RPMI7951 (cell line): ENCODE measurements at places on chromosomes 3 and 15. TPM values are rescaled to one million over a fixed set of nuclear protein-coding genes. Genes with fewer than 3 reads are reported as not detected.

ATP1B3 gene
- total RNA-seq, result 85.4 and 125 TPM in 2 replicates

MYO1E gene
- total RNA-seq, result 55.2 and 81.3 TPM in 2 replicates

DPH3 gene
- 21.9 and 24.0 TPM in 2 replicates for total RNA-seq

VIPR1 gene
- 186 and 215 TPM in 2 replicates for total RNA-seq

AMT gene
- total RNA-seq, result 1.5 TPM in 1 of 2 replicates, not detected in the other

FES gene
- 3.5 and 4.7 TPM in 2 replicates for total RNA-seq

GPR149 gene
- not detected in 2 replicates for total RNA-seq

ADGRG7 gene
- total RNA-seq, result not detected in 2 replicates

CPOX gene
- 61.5 and 63.3 TPM in 2 replicates for total RNA-seq

MFN1 gene
- total RNA-seq, result 54.7 and 76.3 TPM in 2 replicates

CEP19 gene
- 9.4 and 11.2 TPM in 2 replicates for total RNA-seq

PLIN1 gene
- 0.20 TPM in 1 of 2 replicates, not detected in the other for total RNA-seq

GRCh38 chr15:67758619-67759300 lies 66.5 kb upstream of the SKOR1 start:
- DNase-seq, result no peak

GRCh38 chr15:65883571-65883970 lies 14.3 kb downstream of the RAB11A start:
- no peak for DNase-seq

- DNase-seq, result no peak
These were observed 73.5 kb upstream of the XCR1 start for GRCh38 chr3:46100812-46101211.

- no peak for DNase-seq
These were observed 39.7 kb downstream of the BCHE start for GRCh38 chr3:165797551-165797950.

DNA sequence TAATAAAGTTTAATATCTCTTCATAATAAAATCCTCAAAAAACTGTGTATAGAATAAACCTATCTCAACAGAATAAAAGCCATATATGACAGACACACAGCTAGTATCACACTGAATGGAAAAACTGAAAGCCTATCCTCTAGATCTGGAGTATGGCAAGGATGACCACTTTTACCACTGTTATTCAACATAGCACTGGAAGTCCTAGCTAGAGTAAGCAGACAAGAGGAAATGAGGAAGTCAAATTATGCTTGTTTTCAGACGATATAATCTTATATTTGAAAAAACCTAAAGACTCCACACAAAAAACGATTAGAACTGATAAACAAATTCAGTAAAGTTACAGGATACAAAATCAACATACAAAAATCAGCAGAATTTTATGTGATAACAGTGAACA lies 57.4 kb upstream of the DIPK2A start:
- no peak for DNase-seq

DNA sequence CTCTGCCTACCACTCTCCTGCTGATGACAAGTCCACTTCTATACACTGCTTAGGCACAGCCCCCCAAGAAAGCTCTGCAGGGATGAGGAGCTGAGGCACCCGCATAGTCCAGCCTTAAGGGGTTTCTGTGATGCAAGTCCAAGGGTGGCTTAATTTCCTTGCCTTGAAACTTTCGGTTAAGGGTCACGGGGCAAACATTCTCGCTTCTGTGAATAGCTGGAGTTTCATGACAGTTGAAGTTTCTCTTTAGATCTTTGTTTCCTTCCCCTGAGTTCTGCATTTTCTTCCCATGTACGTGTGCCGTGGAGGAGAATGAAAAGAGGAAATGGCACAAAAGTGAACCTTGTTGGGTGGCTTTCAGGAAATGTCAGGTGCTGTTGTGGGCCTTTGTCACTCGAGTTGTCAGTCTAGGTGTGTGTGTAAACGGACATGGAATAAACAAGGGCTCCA lies 7.0 kb downstream of the GPR160 start:
- no peak for DNase-seq

GRCh38 chr15:48866141-48866563 lies 11.8 kb upstream of the EID1 start:
- peak; percentile 73 for DNase-seq

GRCh38 chr15:32819448-32819847 lies 101.6 kb downstream of the GREM1 start:
- DNase-seq, result no peak

DNA sequence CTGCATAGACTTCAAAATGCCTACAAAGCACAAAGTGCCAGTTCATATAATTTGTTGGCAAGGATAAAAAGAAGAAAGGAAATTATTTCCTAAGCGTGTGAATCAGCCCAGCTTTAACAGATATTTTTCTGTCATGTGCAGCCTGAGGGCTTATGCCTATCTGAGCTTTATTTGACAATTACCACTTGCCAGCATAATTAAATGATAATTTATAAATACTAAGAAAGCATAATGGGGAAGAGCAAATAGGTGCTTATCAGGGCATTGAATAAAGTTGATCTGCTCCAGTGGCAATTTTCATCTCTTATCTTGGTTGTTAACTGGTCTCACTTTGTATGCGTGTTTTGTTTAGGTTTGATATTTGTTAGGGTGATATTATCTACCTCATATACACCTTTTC lies 313.4 kb upstream of the DNAJC19 start:
- DNase-seq, result no peak

GRCh38 chr3:178856804-178857203 lies 214.8 kb downstream of the ZMAT3 start:
- no peak for DNase-seq

DNA sequence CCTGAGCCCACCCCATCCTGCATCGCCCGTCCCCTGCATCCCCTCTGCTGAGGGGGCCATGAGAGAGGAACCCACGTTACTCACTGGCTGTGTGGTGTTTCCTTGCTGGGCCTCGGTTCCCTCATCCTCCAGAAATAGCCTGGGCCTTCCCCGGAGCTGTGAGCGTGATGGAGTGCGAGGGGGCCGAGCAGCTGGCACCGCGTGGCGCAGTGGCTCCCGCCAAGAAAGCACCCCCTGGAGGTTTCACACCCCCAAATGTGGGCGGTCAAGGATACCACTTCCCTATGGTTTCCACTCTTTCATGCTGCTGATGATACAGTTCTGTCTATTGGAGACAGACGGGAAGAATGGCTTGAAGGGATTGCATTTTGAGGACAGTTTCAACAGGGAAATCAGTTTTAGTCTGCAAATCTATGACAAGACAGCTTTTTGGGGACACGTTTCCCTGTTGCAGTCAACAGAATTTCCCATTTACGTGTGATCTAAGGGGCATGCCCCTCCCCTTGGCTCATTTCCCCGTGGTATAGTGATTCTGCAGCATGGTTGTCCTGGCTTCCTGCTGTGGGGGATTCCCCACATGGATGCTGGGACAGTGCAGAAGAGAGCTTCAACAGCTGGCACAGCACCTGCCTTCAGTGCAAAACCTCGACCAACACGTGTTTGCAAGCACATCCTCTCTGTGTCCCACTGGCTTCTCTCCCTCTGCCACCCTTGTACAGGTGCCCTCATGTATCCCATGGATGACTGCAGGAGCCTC lies 377.5 kb downstream of the LRTM1 start:
- DNase-seq, result peak; percentile 10

- DNase-seq, result no peak
These were observed 48.2 kb downstream of the TNIK start for GRCh38 chr3:171412054-171412453.

GRCh38 chr3:181711325-181712135 lies at the start of gene SOX2:
Gene SOX2 (plus strand): TSS chr3:181711925. CDS start chr3:181712361, 436 bp downstream.
- DNase-seq, result peak; percentile 63

DNA sequence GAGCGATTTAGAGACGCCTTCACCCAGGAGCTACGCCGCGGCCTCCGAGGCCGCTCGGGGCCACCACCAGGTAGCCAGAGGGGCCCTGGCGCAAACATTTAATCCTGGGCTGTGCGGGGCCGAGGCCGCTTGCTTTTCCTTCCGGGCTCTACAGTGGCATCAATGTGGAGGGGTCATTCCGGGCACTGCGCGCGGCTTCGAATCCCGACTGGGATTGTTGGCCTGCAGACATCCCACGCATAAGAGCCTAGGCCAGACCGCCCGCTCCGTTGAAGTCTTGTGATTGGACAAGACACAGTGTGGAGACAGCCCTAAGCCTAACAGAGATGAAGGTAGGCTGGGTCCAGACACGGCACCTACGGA lies 568 bp upstream of the NCBP2 start:
- peak; percentile 10 for DNase-seq

DNA sequence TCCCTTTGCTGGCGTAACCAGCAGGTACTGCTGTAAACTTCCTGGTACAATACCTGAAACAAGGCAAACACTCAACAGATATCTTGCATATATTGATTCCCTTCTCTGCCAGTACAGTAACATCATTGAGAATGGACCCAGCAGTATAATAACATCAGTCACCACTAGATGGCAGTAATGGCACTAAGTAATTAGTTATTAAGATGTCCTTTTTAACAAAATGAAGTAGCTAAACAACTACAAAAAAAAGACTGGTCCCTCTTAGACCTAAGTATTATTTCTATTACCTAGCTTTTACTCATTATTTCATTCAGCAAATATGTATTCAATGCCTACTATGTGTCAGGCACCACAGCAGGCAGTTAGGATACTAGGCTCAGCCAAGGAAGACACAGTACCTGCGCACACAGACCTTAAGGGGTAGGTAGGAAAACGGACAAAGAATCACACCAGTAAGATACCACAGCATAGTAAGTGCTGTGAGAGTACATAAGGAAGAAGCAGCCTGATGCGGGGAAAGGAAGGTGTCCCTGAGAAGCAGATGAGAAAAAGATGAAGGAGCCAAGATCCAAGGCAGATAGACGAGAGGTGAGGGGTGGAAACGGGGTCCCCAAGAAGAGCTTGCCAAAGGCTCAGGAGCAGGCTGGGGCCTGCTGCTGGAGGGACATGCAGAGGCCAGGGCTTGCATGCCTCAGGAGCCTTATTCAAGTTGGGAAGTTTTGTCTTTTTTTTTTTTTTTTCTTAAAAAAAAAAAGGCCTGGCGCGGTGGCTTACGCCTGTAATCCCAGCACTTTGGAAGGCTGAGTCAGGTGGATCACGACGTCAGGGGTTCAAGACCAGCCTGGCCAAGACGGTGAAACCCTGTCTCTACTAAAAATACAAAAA lies 102.7 kb upstream of the CHD2 start:
- DNase-seq, result peak; percentile 76

DNA sequence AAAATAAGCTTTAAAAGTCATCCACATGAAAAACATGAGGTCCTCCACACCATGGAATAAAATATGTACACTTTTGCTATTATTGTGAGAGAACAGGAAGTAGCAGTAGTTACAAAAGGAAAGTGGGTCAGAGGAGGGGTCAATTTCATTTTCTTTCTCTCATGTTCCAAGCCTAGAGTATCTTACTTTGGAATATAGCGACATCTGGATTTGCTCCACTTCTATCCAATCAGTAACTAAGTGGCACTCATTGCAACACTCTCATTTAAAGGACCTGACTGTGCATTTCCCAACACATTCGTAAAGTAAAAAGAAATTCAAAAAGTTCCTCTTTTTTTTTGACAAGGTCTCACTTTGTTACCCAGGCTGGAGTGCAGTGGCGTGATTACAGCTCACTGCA lies 637.3 kb downstream of the TUSC7 start:
- DNase-seq, result no peak

DNA sequence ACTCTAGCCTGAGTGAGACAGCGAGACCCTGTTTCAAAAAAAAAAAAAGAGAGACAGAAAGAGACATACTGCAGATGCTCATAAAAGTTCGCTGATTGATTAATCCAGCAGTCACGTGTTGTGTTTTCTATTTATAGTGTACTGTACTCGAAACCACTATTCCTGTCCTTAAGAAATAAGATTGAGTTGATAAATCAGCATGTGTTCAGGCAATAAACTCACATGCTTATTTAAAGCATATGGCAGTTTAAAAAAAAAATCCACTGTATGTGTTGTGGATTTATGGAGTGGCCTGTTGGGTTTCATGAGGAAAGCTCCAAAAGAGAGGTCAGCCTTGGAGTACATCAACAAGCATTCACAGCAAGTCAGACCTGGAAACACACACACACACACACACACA lies 17.7 kb downstream of the RPL22L1 start:
- DNase-seq, result no peak

- no peak for DNase-seq
These were observed 36.5 kb upstream of the CBLB start for GRCh38 chr3:105905328-105905727.

GRCh38 chr15:57943754-57944420 lies 121.6 kb downstream of the ALDH1A2 start:
- no peak for DNase-seq

- DNase-seq, result no peak
These were observed 1.0 kb upstream of the CCR5 start for GRCh38 chr3:46369675-46370132.

- DNase-seq, result no peak
These were observed 144.4 kb downstream of the CHST2 start for GRCh38 chr3:143263852-143264513.

GRCh38 chr3:89622063-89622700 lies 514.8 kb downstream of the EPHA3 start:
- DNase-seq, result no peak

DNA sequence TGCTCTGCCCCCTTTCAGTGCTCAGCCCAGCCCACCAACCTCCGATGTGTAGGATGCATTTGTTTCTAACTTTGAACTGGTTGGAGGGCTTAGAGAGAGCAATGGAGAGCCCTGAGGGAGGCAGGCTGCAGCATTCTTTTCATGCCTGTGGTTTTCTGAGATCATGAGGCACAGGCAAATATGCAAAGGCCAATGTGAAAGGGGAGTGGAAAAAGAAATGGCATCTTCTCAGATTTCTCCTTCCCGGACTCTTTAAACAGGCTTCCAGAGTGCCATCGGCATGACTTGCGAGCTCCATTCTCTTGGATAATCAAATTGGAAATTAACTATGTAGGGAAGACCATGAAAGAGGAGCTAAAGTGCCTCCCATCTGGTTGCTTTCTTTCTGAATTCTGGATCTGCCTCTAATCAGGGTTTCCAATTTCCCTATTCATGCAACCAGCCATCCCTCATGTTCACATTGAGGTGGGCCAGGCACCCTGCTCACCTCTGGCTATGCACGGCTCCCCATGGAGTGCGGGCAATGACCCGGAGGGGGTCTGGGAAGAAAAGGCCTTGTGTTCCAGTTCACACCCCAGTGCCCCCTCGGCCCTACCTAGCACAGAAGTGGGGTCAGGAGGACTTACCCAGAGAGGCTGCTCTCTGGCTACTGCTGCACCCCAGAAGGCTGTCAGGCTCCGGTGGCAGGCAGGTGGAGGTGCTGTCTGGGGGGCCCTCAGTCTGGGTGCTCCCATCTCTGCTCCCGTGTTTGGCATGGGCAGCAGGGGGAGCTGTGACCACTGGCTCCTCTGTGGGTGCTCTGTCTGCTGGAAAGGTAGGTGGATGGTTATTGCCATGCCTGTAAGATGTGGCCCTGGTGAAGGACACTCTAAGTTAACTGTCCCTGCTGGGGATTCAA lies 16.1 kb downstream of the AMOTL2 start:
- peak; percentile 98 for DNase-seq

DNA sequence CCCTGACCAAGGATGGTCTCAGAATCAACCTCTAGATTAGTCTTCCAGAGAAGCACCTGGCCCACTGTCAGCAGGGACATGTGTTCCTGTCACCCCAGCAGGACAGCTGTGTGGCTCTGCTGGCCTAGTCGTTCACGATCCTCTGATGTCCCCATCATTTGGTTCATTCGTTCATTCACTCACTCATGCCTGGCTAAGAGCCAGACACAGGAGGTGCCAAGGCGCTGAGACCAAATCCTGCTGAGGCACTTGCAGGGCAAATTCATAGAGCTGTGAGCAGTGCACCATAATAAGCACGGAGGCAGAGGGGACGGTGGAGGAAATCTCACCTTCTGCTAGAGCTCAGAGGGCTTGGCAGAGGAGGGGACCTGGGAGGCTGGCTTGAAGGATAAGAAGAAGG lies 49.9 kb upstream of the FGD5 start:
- DNase-seq, result no peak
